ENCODE measurements at places on chromosomes 1 and 21.

GRCh38 chr1:234515411-234515810 lies 36.4 kb upstream of the TARBP1 start:
- no peak for DNase-seq

GRCh38 chr1:47178020-47178419 lies 11.8 kb downstream of the PDZK1IP1 start:
- no peak for DNase-seq

DNA sequence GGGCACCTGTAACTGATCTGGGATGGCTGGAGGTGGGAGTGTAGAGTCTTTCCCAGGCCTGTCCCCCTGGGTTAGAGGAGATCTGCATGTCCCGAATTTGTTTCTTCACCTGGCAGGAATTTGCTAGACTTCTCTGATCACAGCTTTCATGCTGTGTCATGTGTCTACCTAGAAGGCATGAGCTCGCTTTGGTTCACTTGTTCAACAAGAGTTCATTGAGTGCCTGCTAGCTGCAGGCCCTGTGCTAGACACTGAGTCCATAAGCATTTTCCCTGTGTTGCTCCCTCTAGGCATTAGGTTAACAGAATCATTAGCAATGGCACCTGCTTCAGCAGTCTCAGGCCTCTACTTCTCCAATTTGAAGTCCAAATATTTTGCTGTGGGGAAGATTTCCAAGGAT lies 101.6 kb downstream of the MTR start:
- no peak for DNase-seq

DNA sequence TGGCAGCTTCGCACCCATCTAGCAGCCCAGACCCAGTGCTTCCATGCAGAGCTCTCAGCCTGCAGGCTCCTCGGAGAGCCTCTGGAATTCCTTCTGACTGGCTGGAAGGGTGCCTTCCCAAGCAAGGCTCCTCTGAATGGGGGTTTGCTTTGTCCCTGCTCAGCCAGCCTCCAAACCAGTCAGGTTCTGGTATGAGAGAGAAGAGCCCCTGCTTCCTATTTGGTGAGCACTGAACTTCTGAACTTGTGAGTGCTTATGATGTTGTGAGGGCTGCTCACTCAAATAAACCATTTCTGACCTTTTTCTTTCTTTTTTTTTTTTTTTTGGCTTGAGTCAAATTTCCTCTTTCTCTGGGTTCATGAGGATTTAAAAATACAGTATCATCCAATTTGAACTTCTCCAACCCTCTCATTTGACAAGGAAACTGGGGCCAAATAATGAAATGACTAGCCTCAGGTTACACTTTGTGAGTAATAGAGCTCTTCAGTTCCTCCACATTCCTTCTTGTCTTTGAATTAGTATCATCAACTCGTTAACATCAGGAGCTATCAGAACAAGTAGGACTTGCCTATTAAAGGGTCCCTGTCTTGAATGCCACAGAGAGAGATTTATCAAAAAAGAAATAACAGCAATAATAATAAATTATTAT lies 39.6 kb downstream of the GFI1 start:
- no peak for DNase-seq

- no peak for DNase-seq
Measured at GRCh38 chr1:2046174-2046917, 3.9 kb upstream of the PRKCZ start.

- DNase-seq = no peak
Measured at GRCh38 chr1:187665483-187665882, 836.7 kb downstream of the PLA2G4A start.

GRCh38 chr1:62869217-62869754 lies 85.4 kb downstream of the ATG4C start:
- no peak for DNase-seq

GRCh38 chr1:116417678-116418077 lies 44.6 kb downstream of the ATP1A1 start:
- DNase-seq = no peak

DNA sequence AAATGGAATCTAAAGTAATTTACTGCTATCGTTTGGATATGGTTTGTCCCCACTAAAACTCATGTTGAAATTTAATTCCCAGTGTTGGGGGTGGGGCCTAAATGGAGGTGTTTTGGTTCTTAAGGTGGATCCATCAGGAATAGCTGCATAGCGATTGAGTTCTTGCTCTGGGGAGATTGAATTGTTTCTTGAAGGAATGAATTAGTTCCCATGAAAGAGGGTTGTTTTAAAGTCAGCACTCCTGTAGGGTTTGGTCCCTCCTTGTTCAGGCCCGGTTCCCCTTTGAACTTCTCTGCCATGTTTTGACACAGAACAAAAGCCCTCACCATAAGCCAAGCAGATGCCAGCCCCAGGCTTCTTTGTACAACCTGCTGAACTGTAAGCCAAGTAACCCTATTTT lies 170.9 kb downstream of the COL11A1 start:
- DNase-seq = no peak

All from T-helper 17 cell (primary cell).